ENCODE measurements at places on chromosomes 5 and 9. TPM values are rescaled to one million over a fixed set of nuclear protein-coding genes. Genes with fewer than 3 reads are reported as not detected.

Gene SEPTIN8
- 45.0 TPM for total RNA-seq

Gene N4BP3
- total RNA-seq: 58.2 TPM

Gene MCCC2
- 62.6 TPM for total RNA-seq

Gene FOXD4L6
- total RNA-seq: 0.21 TPM

DNA sequence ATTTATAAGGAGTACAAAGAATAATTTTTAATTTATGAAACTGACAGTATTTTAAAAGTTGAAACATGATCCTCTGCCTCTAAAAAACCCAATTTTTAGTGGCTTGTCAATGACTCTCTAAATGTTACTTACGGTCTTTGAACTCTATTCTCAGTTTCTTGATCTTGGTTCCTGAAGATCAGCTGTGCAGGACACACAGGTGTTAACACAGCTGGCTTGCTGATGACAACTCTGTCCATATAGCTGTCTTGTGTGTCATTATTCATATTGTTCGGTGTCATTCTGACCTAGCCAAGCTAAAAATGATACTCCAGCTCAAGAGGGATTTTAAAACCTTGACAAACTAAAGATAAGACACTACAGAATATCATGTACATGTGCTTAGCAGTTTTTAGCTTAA lies 314.5 kb downstream of the CCDC171 start:
- H3K4me3 ChIP-seq: no peak overlapping the region
- H3K27ac ChIP-seq: no peak overlapping the region
- no peak for DNase-seq
- H3K36me3 ChIP-seq: no peaks in the 10 kb centered on the region
- no peaks in the 10 kb centered on the region for H3K4me1 ChIP-seq

DNA sequence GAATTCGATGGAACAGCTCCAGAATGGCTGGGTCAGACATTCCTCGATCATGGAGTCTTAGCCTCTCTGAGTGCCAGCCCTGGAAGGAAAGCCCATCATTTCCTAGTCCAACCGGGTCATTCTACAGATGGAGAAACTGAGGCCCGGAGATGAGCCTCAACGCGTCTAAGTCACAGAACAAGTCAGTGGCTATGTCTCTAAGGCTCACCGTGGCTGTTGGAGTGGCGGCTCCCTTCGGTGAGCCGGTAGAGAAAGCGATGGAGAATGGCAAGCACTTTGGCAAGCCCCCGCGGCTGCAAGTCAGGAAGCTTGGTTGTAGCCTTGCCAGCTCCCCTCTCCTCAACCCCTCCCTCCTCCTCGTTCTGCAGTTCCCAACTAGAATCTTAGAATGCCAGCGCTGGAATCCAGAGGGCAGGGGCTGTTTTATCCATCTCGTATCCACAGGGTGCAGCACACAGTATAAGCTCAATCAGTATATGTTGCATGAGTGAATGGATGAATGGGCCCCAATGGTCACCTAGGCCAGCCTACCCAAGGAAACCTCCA lies 438 bp upstream of the ARSI start:
- no peaks in the 10 kb centered on the region for H3K36me3 ChIP-seq
- DNase-seq: peak; percentile 66
- peaks cover 12% of the 10 kb centered on the region for H3K27me3 ChIP-seq
- peaks cover 48% of the 10 kb centered on the region for H3K4me1 ChIP-seq
- H3K4me3 ChIP-seq: peak overlapping the region; percentile 66

- no peaks in the 10 kb centered on the region for H3K27me3 ChIP-seq
- H3K36me3 ChIP-seq: no peaks in the 10 kb centered on the region
These were observed 495.8 kb downstream of the CHSY3 start for GRCh38 chr5:130400091-130400490.

DNA sequence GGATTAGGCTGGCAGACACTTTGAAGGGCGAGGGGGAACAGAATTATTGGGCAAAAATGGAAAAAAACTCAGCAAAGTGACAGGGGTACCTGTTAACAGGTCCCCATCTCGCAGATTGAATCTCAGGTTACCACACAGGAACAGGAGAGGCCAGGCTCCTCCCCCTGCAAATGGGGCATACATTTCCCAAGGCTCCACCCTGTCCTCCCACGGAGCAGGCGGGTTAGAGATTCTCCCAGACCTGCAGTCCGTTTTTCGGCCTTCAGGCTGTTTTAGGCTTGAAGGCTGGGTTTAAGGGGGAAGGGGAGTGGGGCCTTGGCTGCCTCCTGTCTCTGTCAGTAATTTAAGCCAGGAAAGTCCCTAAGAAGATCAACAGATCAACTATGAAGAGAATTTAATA lies 42.7 kb downstream of the LRRC70 start:
- H3K27me3 ChIP-seq: no peaks in the 10 kb centered on the region
- no peaks in the 10 kb centered on the region for H3K36me3 ChIP-seq
- H3K4me1 ChIP-seq: peaks cover 24% of the 10 kb centered on the region
- DNase-seq: peak; percentile 85
- H3K4me3 ChIP-seq: peak overlapping the region; percentile 36

GRCh38 chr9:134962973-134963364 lies 45.3 kb upstream of the FCN1 start:
- no peak overlapping the region for H3K4me3 ChIP-seq
- H3K4me1 ChIP-seq: no peaks in the 10 kb centered on the region
- H3K36me3 ChIP-seq: no peaks in the 10 kb centered on the region
- no peak for DNase-seq
- H3K27ac ChIP-seq: no peak overlapping the region

DNA sequence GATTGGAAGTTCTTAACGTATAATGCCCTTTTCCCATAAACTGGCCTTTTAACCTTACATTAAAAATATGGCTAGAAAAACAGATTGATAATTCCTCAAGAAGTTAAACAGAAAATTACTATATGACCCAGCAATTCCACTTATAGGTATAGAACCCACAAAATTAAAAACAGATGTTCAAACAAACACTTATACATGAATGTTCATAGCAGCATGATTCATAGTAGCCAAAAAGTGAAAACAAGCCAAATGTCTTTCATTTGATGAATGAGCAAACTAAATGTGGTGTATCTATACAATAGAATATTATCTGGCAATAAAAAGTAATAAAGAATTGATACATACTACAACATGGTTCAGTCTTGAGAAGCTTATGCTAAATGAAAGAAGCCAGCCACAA lies 35.5 kb downstream of the POU5F2 start:
- H3K4me3 ChIP-seq: no peak overlapping the region
- DNase-seq: no peak
- no peaks in the 10 kb centered on the region for H3K36me3 ChIP-seq
- H3K27me3 ChIP-seq: no peaks in the 10 kb centered on the region
- no peak overlapping the region for H3K27ac ChIP-seq

GRCh38 chr9:133754187-133754586 lies 16.0 kb upstream of the SARDH start:
- H3K36me3 ChIP-seq: no peaks in the 10 kb centered on the region
- no peaks in the 10 kb centered on the region for H3K4me1 ChIP-seq
- H3K27me3 ChIP-seq: no peaks in the 10 kb centered on the region
- no peak for DNase-seq

DNA sequence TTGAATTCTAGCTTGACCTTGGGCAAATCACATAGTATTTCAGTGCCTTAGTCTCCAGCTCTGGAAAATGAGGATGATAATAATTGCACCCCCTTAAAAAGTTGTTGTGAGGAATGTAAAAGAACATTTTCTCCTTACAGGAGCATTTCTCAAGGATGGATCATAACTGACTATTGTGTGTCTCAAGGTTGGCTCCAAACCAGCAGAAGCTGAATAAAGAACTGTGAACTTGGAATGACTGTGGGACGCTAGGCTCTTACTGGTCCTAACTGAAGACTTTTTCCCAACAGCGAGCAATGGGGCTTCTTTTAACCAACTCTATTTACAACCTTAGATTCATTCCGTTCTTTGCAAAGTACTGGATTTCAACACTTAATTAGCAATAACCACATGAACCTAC lies 26.2 kb upstream of the GLRX start:
- no peak overlapping the region for H3K4me3 ChIP-seq
- H3K36me3 ChIP-seq: no peaks in the 10 kb centered on the region
- no peak overlapping the region for H3K27ac ChIP-seq
- no peaks in the 10 kb centered on the region for H3K27me3 ChIP-seq
- DNase-seq: no peak
- H3K4me1 ChIP-seq: no peaks in the 10 kb centered on the region

GRCh38 chr5:127969002-127969401 lies 114.6 kb upstream of the SLC12A2 start:
- no peak overlapping the region for H3K27ac ChIP-seq
- no peaks in the 10 kb centered on the region for H3K4me1 ChIP-seq
- H3K36me3 ChIP-seq: no peaks in the 10 kb centered on the region
- DNase-seq: no peak
- no peaks in the 10 kb centered on the region for H3K27me3 ChIP-seq

- no peaks in the 10 kb centered on the region for H3K36me3 ChIP-seq
- no peaks in the 10 kb centered on the region for H3K27me3 ChIP-seq
- no peak overlapping the region for H3K27ac ChIP-seq
- no peak for DNase-seq
- no peak overlapping the region for H3K4me3 ChIP-seq
These were observed 9.3 kb upstream of the TNC start for GRCh38 chr9:115127191-115127817.

DNA sequence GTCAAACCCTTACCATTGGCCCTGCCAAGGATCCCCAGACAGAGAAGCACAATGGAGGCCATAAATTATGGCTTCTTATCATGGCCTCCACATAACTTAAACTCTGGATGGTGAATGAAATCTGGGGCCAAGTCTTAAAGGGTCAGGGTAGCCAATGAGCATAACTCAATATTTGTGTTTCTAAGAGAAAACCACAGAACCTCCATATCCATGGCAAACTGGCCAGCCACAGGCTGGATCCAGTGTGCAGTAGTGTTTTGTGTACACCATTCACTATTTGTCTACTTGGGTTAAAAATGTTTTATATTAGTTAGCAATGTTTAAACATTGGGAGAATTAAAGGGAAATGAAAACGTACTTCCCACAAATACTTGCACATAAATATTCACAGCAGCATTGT lies 60.8 kb downstream of the CDO1 start:
- peaks cover 5% of the 10 kb centered on the region for H3K4me1 ChIP-seq
- no peak overlapping the region for H3K27ac ChIP-seq
- H3K4me3 ChIP-seq: no peak overlapping the region
- DNase-seq: no peak
- H3K27me3 ChIP-seq: no peaks in the 10 kb centered on the region

Measured in GM23338 (cell line).